Caudate nucleus (tissue), 63 donors: ENCODE measurements at places on chromosomes 2 and 18.
A peak's percentile ranks its signal among the peaks of the same experiment; 100 is the strongest.

GRCh38 chr18:79983793-79984192 lies 4.6 kb downstream of the TXNL4A start:
- DNase-seq, result no peak

DNA sequence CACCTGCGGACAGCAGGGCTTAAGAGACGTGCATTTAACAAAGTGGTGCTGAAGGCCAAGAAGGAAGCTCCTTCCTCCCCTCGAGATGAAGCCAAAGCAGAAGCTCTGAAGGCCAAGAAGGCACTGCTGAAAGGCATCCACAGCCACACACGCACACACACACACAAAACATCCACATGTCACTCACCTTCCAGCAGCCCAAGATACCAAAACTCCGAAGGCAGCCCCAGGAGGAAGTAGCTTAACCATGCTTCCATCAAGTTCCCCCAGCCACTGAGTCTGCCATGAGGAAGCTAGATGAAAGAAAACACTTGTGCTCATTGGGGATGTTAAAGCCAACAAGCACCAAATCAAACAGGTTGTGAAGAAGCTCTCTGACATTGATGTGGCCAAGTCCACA lies 175.7 kb upstream of the POU3F3 start:
- no peak for DNase-seq

DNA sequence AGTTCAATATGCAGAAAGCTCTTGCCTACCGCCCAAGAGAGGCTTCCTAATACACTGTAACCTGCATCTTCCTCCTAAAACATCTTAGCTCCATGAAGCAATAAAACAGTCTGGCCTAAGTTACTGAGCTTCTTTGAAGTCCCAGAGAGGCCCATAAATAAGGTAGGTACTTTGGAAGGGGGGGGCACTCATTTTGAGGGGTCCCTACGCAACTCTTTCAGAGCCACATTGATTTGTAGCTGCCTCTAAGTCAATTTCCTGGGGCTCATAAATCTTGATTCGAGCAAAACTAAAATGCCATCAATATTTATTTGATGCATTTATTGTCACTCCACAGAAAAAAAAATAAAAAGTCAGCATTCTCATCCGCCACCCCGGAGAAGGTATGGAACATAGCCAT lies 60.4 kb upstream of the SIX2 start:
- DNase-seq, result no peak

- peak; percentile 26 for DNase-seq
Measured at GRCh38 chr2:17375262-17375661, 143.0 kb downstream of the RAD51AP2 start.

- DNase-seq, result no peak
Measured at GRCh38 chr18:43692099-43692690, 414.9 kb upstream of the SYT4 start.

DNA sequence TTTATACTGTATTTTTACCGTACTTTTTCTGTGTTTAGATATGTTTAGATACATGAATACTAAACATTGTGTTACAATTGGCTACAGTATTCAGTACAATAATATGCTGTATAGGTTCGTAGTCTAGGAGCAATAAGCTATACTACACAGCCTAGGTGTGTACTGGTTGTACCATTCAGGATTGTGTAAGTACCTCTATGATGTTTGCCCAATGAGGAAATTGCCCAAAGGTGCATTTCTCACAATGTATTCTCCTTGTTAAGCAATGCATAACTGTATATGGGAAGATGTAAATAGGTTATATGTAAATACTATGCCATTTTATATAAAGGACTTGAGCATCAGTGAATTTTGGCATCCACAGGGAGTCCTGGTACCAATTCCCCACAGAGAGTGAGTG lies 10.7 kb downstream of the EIF2AK2 start:
- no peak for DNase-seq

- DNase-seq, result no peak
Measured at GRCh38 chr2:201855356-201855755, 49.0 kb downstream of the CDK15 start.

- no peak for DNase-seq
Measured at GRCh38 chr2:150526827-150527226, 39.4 kb upstream of the RND3 start.

DNA sequence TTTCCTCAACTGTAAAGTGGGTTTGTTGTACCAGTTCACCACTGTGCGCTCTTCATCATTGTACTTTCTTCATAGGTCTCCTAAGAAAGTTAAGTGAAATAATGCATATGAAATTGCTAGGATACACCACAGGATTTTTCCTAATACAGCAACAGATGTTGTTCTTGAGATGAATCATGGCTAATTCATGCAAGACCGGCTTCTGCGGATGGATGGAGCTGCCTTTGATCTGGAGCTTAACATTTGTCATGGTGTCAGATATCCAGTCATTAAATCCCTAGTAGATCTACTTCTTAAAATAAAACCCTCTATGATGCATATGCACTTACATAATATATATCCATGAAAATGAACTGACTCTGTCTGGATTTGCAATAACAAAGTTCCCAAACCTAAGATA lies 114.1 kb downstream of the COL6A3 start:
- DNase-seq, result no peak

GRCh38 chr2:149984311-149984710 lies 396.7 kb upstream of the MMADHC start:
- DNase-seq, result no peak

GRCh38 chr18:7743256-7743655 lies 176.1 kb downstream of the PTPRM start:
- DNase-seq, result no peak

GRCh38 chr2:229679393-229680125 lies 34.8 kb downstream of the DNER start:
- DNase-seq, result no peak

DNA sequence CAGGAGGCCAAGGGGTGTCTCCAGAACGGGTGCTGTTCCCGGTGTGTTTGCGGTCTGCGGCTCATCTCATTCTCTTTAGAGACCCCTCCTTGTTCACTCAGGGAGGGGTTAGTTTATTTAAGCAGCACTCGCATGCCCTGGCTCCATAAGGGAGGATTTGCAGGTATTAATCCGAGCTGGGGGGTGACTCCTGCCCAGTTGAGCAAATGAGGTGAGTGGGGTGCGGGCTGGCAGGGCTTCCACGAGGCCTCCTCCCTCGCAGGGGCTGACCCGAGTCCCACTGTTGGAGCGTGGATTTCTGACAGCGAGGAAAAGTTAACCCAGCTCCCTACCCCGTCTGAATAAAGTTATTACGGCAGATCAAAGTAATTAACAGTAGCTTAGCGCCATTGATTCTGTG lies 371.8 kb upstream of the SALL3 start:
- no peak for DNase-seq

- no peak for DNase-seq
Measured at GRCh38 chr2:64489081-64489751, 34.9 kb upstream of the AFTPH start.

- no peak for DNase-seq
Measured at GRCh38 chr2:181462033-181462432, 4.8 kb downstream of the ITGA4 start.

- no peak for DNase-seq
Measured at GRCh38 chr2:16908656-16909055, 243.0 kb upstream of the CYRIA start.

DNA sequence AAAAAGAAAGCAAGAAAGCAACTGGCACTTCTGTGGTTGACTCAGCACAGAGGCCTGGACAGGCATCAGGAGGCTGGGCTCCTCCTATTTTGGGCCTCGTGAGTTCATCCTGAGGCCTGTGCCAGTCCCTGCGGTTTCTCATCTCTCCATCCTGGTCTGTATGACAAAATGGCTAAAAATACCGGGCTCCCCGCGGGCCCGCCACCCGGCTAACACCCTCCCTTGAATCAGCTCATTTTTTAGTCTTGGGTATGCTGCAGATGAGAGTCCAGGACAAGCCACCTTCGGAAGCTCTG lies 62.3 kb upstream of the YWHAQ start:
- DNase-seq, result no peak

DNA sequence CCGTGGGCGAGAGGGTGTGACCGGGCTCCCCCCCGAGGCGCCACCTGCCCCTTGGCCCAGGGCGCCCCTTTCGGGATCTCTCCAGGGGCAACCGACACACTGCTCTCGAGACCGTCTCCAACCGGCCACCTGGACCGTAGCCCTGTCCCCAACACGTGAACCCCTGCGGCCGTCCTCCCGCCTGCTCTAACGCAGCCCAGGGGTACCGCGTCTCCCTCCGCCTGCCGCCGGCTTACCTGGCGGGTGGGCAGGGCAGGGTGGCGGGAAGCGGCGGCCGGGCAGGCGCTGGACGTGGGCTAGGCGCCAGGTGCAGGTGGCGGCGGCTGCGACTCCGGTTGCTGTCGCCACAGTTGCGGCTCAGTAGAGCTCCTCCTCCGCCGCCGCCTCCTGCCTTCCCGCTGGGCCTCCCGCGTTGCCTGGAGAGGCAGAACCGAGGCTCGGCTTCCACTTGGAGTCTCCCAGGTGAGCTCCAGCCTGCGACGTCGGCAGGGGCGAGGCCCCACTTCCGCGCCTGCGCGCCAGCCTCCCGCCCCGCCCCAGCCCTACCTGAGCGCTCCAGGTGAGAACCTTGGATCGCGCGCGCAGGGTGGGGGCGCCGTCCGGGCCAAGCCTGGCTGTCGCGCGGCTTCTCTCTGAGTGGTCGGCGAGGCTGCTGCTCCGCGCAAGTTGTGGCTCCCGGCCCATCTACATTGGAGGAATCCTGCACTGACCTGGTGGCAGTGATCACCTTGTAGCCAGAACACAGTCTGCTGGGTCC lies at the start of gene GALNT3:
GALNT3 (minus strand) TSS at position 469 of the 757 bp plus-strand sequence. CDS start 23,547 bp downstream, outside the sequence.
- no peak for DNase-seq

DNA sequence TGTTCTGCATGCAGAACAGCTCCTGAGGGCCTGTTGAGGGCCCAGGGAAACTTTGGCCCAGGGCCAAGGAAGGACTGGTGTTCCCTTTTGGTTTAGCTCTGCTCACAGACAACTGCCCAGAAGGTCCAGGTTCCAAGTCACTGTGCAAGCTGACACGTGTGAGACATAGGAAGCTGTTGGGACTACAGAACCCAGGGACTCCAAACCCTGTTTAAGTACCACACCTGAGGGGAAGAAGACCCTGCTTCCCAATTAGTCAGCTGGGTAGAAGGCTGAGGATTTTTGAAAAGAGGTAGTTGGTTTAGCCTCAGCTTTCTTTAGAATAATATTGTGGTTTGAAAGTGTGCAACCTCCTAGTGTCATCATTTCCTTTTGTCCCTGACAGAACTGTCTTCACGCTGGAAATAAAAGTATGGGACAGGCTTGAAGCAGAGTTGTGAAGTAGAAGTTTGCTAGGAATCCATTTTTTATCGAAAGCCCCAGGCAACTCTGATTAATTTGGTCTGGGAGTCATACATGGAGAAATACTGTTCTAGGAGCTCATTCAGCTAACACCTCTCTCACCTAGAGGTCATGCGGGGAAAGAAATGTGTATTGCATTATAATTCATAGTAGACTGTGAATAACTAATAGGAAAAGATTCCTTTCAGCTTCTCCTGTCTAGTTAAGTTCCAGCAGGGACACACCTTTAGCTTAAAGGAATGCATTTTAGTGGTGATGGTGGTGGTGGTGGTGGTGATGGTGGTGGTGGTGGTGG lies 19.9 kb upstream of the IL1RL1 start:
- no peak for DNase-seq

- DNase-seq, result no peak
Measured at GRCh38 chr2:35963357-35963756, 392.2 kb upstream of the CRIM1 start.

DNA sequence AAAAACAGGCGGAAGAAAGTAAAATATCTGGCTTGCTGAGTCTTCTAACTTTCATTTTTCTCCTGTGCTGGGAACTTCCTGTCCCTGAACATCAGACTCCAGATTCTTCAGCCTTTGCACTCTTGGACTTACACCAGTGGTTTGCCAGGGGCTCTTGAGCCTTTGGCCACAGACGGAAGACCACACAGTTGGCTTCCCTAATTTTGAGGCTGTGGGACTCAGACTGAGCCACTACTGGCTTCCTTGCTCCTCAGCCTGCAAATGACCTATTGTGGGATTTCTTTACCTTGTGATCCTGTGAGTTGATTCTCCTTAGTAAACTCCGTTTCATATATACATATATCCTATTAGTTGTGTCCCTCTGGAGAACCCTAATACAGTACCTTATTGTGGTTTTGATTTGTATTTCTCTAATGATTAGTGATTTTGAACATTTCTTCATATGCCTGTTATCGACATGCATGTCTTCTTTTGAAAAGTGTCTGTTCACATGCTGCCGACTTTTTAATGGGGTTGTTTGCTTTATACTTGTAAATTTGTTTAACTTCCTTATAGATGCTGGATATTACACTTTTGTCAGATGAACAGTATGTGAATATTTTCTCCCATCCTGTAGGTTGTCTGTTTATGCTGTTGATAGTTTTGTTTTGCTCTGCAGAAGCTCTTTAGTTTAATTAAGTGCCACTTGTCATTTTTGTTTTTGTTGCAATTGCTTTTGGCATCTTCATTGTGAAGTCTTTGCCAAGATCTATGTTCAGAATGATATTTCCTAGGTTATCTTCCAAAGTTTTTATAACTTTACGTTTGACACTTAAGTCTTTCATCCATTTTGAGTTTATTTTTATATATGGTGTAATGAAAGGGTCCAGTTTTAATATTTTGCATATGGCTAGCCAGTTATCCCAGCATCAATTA lies 348.8 kb upstream of the SETBP1 start:
- no peak for DNase-seq

GRCh38 chr2:10497797-10498251 lies 49.7 kb upstream of the ODC1 start:
- DNase-seq, result no peak

DNA sequence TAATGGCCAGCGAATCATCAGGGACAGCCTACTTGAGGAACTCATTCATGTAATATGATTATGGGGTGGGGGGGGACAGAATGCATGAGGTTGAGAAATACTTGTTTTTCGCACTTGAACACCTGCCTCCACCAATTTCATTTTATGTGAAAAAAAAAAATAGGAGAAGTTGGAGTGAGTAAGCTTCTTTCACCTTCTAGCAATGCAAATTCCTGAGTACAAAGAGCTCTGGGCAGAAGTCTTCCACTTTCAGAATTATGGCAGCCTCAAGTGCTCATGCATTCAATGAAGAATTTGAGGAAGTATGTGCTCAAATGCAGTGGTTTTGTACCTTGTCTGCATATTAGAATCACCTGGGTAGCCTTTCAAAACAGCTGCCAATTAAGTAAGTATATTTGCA lies 40.1 kb upstream of the GPD2 start:
- no peak for DNase-seq

DNA sequence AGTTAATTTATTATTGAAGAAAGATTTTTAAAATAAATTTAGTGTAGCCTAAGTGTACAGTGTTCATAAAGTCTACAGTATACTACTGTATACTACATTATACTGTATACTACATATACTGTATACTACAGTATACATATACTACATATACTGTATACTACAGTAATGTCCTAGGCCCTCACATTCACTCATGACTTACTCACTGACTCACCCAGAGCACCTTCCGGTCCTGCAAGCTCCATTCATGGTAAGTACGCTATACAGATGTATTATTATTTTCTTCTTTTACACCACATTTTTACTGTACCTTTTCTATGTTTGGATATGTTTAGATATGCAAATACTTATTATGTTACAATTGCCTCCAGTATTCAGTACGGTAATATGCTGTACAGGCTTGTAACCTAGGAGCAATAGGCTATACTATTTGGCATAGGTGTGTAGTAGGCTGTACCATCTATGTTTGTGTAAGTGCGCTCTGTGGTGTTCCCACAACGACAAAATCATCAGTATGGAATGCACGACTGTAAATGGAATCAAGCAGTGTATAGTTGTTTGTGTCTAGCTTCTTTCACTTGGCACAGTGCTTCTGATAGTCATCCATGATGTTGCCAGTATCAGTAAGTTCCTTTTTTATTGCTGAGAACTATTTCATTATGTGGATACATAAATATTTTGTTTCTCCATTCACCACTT lies 245.7 kb downstream of the MTX2 start:
- no peak for DNase-seq
